SJCRH30 (cell line): ENCODE measurements at places on chromosomes 3 and 15. TPM values are rescaled to one million over a fixed set of nuclear protein-coding genes. Genes with fewer than 3 reads are reported as not detected.

DNA sequence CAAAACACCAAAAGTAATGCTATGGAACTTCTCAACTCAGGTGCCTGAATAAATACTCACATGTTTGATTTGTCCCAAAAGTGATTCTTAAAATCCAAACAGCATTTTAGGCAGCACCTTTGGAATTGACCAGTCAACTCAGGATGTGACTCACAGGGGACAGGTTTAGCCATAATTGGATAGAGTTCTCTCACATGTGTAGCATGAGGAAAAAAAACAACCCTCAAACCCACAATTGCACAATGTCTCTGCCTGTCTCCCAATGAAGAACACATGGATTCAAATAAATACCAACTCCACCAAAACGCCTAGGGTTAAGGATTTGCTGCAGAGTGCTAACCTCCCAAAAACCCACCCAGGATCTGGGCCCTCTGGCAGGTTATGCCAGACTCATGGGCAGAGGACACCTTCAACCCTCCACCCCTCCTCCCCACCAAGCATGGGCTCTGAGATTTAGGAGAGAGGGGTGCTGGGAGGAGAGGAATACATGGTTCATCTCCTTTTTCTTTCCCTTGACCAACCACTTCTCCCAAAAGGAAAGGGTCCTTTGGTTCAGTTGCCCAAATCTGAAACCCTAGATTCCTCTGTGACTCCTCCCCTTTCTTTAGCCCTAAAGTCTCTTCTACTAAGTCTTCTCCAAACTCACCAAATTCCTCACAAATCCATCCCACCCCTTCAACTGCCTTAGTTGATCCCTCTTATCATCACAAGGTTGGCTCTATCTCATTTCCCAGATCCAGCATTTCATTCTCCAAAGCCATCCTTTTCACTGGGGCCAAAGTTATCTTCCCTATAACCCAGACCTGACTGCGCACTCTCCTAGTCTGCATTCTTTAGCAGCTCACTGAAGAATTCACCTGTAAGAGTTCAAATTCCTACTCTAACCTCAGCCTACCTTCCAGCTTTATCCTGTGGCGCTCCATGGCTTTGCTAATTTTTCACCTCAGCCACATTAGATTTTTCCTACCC is 7.7 kb downstream of the RYK start:
- no peaks in the 10 kb centered on the region for H3K36me3 ChIP-seq
- no peak overlapping the region for H3K4me3 ChIP-seq
- no peak overlapping the region for H3K27ac ChIP-seq
- no peaks in the 10 kb centered on the region for H3K27me3 ChIP-seq

GP9 gene
- not detected in 2 replicates for total RNA-seq

DNA sequence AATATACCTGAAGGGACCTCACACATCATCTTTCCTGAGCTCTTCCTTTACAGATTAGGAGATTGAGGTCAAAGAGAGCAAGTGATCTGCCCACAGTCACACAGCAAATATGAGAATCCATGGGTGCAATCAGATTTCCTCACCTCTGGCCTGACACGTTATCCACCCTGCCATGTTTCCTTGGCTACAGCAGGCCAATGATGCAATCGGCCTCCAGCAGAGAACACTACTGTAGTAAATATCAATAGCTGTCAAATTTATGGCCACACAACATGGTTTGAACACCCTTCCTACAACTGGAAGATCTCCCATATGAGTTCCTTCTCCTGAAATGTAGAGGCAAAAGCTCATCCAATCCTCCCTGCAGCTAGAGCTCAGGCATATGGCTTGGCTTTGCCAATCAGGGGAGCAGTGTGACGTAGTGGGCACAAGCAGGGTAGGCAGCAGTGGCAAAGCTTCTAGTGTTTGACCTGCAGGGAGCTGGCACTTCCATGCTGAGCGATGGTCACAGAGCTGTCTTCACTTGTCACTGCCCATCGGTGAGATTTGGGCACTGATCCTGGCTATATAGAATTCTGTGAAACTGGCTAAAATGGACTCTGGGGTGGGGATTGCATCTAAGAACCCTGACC is 271.3 kb downstream of the TJP1 start:
- no peaks in the 10 kb centered on the region for H3K27me3 ChIP-seq
- H3K36me3 ChIP-seq: no peaks in the 10 kb centered on the region
- H3K4me1 ChIP-seq: no peaks in the 10 kb centered on the region
- H3K4me3 ChIP-seq: no peak overlapping the region
- no peak overlapping the region for H3K27ac ChIP-seq
- DNase-seq: no peak

DNA sequence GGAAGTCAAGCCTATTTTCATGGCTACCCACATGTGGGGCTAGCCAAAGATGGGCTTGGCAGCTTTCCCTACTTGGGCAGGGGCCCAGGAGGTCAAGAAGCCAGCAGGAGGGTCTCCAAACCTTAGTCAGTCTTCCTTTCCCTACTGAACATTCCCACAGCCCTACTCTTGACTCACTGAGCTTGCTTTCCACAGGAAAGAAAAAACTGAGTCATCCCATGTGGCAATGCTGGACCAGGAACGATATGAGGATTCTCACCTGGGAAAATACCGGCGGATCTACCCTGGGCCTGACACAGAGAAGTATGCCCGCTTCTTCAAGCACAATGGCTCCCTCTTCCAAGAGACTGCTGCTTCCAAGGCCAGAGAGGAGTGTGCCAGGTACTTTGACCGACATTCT is 3.7 kb upstream of the NGRN start:
- H3K4me3 ChIP-seq: no peak overlapping the region
- no peaks in the 10 kb centered on the region; the same call in 1 of the 2 replicates for H3K36me3 ChIP-seq
- no peaks in the 10 kb centered on the region for H3K4me1 ChIP-seq
- H3K27ac ChIP-seq: no peak overlapping the region
- H3K27me3 ChIP-seq: no peaks in the 10 kb centered on the region

OR4F6 gene
- total RNA-seq: not detected in 2 replicates

OSBPL10 gene
- 1.5 and 2.0 TPM in 2 replicates for total RNA-seq

- H3K36me3 ChIP-seq: no peaks in the 10 kb centered on the region
- H3K27me3 ChIP-seq: no peaks in the 10 kb centered on the region
- no peak overlapping the region for H3K4me3 ChIP-seq
- no peak overlapping the region for H3K27ac ChIP-seq
These were observed 18.1 kb downstream of the CRABP1 start for GRCh38 chr15:78358102-78358870.

- H3K36me3 ChIP-seq: no peaks in the 10 kb centered on the region
- no peak overlapping the region for H3K4me3 ChIP-seq
These were observed 104.5 kb downstream of the CHRNA7 start for GRCh38 chr15:32134842-32135241.

DNA sequence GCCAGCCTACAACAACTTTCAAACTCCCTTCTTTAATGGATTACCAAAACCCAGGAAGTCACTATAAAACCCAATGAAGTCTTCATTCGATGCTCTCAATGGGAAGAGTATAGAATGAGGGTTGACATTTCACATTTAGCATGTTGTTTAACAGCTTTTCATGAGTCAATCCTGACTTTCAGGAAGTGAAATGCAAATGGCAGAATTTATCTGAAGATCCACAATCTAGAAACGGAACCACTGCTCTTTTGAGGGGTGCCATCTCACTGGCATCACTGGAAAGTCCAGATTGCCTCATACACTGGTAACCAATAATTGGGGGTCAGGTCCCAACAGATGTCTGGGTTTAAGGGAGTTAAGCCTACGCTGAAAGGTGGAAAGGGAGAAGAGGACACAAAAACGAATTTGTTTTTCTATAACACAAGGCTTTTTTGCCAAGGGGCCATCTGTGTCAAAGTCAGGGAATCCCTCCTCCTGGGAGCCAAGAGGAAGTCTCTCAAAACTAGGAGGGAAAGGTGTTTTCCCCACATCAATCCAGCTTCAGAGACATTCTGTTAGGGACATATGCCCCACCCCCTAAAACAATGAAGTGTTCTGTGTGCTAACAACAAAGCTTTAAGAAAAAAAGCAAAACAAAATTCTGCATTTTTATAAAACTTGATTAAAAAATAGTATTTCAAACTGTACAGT is 12.0 kb upstream of the ATP1B3 start:
- H3K36me3 ChIP-seq: no peaks in the 10 kb centered on the region
- H3K27me3 ChIP-seq: no peaks in the 10 kb centered on the region
- no peak for DNase-seq
- H3K27ac ChIP-seq: no peak overlapping the region
- no peaks in the 10 kb centered on the region for H3K4me1 ChIP-seq

GRCh38 chr3:110378481-110378880 is 693.1 kb upstream of the NECTIN3 start:
- no peaks in the 10 kb centered on the region for H3K4me1 ChIP-seq
- H3K4me3 ChIP-seq: no peak overlapping the region
- DNase-seq: no peak
- no peaks in the 10 kb centered on the region for H3K36me3 ChIP-seq

DNA sequence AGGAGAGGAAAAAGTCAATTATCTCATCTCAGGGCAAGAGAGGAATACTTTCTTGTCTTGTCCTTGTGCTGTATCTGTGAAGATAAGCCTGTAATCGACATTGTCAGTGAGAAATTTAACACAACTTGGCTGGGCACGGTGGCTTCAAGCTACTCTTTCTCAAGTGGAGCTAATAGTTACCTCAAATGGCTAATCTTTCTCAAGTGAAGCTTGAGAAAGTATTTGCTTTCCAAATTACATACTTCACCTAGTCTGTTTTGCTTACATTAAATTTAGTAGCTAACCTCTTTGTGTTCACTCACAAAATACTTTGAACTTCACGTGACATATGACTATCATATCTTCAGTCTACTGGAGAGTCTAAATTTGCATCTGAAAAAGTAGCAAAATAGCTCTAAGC is 48.3 kb upstream of the B3GALNT1 start:
- H3K4me3 ChIP-seq: no peak overlapping the region
- H3K27me3 ChIP-seq: no peaks in the 10 kb centered on the region
- no peak overlapping the region for H3K27ac ChIP-seq
- DNase-seq: no peak
- no peaks in the 10 kb centered on the region for H3K36me3 ChIP-seq
- H3K4me1 ChIP-seq: no peaks in the 10 kb centered on the region

- H3K36me3 ChIP-seq: peaks cover 3% of the 10 kb centered on the region
- no peaks in the 10 kb centered on the region for H3K4me1 ChIP-seq
- H3K4me3 ChIP-seq: no peak overlapping the region
- DNase-seq: no peak
These were observed 32.9 kb upstream of the UTS2B start for GRCh38 chr3:191363221-191363620.

CPOX gene
- total RNA-seq: 25.3 and 28.3 TPM in 2 replicates

- no peaks in the 10 kb centered on the region for H3K4me1 ChIP-seq
- no peaks in the 10 kb centered on the region for H3K27me3 ChIP-seq
- no peaks in the 10 kb centered on the region for H3K36me3 ChIP-seq
- DNase-seq: no peak
- no peak overlapping the region for H3K4me3 ChIP-seq
These were observed 518.9 kb downstream of the TUSC7 start for GRCh38 chr3:117228466-117228865.
